Stimulated activated CD4-positive, alpha-beta T cell treated with anti-CD3 and anti-CD28 coated beads, Interleukin-1b, Interleukin-23, amount 100 ng/mL, for 1 hour (primary cell): ENCODE measurements at places on chromosomes 12 and 14.

GRCh38 chr12:91017043-91017442 is 12.3 kb upstream of the EPYC start:
- no peak for DNase-seq

- no peak for DNase-seq
These were observed 105.0 kb downstream of the SNAPC1 start for GRCh38 chr14:61866932-61867920.

- no peak for DNase-seq
These were observed 656.7 kb downstream of the MED13L start for GRCh38 chr12:115620816-115621215.

DNA sequence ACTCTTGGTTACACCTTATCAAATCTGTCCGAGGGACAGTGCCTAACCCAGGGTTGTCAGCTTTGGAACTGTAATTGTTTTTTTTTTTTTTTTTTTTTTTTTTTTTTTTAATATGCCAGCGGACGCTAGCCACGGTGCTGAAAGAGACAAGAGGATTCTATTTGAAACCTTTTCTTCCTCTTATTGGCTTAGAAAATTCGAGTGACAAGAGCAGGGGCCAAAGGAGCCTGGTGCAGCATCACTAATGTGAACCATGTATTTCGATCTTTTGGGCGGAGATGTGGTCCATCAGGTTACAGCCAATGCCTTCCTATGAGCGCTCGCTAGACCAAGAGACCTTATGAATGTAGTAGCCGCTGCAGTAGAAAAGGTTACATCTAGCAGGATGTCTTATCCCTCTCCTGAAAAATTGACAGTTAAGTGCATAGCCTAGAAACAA is 922 bp downstream of the PTPRR start:
- no peak for DNase-seq

DNA sequence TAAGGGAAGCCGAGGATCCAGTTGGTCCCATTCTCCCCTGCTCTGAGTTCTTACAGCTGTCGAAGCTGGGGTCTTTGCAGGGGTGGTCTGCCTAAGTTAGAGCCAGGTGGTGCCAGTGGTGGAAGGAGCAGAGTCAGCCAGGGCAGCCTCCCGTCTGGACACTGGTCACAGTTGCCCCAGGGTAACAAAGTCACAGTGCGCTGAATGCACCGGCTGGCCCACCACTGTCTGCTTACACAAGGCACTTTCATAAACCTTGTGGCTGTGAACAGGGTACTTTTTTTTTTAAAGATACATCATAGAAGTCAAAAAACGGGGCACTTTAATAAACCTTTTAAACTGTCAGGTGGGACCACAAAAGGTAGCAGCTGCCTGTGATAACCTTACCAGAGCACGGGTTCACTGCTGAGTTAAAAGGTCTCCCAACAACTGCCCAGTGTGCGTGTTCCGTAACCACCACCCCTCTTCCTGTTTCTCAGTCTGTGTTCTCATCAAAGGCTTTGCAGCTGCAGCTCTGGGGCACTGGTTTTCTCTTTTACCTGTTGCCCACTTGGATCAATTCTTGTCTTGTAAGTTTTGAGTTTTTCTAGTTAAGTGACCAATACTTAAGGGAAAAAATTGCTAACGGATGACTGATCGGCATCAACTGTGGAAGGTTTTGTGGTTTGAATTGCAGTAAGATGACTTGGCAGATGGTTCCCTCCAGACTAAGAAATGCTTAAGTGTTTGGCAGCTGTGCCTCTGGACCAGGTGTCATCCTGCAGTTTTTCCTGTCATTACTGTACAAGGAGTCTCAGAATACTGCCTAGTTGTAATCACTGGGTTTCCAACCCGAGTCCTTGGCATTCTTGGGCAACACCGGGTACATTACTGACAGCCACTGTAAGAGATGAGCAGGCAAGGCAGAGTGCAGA is 55.9 kb downstream of the DYNC1H1 start:
- no peak for DNase-seq

DNA sequence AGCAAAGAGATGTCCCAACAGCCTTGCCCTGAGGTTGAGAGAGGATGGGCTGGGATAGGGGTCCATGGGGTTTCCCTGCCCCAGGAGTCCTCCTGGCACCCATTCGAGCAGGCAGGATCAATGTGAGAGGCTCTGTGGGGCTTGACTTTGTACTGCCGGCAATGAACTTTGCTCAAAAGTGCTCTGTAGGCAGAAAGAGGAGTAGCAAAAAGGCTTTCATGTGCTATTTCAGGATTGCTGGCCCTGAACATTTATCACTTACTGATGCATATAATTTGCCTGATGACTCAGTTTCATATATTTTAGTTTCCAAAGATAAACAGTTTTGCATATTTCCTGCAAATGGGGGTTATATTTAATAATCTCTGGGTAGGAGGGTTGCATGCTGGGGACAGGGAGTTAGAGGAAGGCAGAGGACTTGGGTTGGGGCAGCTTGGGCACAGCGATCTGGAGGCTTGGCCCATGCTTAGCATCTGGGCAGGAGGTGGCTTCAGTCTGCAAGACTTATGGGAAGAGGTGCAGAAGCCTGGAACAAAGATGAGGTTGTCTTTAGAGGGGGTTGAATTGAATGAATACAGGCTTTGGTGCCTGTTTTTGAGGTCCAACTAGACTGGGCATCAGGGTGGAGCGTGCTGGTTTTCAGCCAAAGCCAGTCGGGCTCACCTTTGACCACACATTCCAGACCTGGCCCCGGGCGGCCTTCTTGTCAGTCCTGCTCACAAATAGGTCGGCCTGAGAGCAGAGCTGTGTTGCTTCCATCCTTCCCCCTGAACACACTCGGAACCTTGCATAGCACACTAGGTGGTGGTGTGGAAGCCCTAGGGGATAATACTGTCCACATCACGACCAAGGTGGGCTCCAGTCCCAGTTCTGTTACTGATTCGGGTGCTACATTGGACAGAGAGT is 101.4 kb downstream of the PAPOLA start:
- DNase-seq: no peak

- DNase-seq: no peak
These were observed 38.9 kb downstream of the C14orf132 start for GRCh38 chr14:96077983-96078624.

GRCh38 chr14:61479746-61480502 is 158.5 kb downstream of the PRKCH start:
- no peak for DNase-seq

- no peak for DNase-seq
These were observed 81.1 kb upstream of the LHX5 start for GRCh38 chr12:113552760-113553159.

- no peak for DNase-seq
These were observed 28.6 kb downstream of the BAZ2A start for GRCh38 chr12:56601503-56601902.

GRCh38 chr12:28456934-28457710 is 266.9 kb downstream of the CCDC91 start:
- DNase-seq: no peak

- DNase-seq: no peak
These were observed 13.4 kb downstream of the BTG1 start for GRCh38 chr12:92132288-92132687.

- DNase-seq: no peak
These were observed 59.3 kb downstream of the IFNG start for GRCh38 chr12:68100241-68100640.

- no peak for DNase-seq
These were observed 258.2 kb downstream of the PHLDA1 start for GRCh38 chr12:75773377-75773776.
